Immature natural killer cell (primary cell): ENCODE measurements at places on chromosomes 16 and 17. TPM values are rescaled to one million over a fixed set of nuclear protein-coding genes. Genes with fewer than 3 reads are reported as not detected.

GRCh38 chr16:48451323-48451722, 66.1 kb upstream of the SIAH1 start:
- no peak for DNase-seq

- DNase-seq = no peak
These were observed 463.2 kb upstream of the MAF start for GRCh38 chr16:80063713-80064069.

DNA sequence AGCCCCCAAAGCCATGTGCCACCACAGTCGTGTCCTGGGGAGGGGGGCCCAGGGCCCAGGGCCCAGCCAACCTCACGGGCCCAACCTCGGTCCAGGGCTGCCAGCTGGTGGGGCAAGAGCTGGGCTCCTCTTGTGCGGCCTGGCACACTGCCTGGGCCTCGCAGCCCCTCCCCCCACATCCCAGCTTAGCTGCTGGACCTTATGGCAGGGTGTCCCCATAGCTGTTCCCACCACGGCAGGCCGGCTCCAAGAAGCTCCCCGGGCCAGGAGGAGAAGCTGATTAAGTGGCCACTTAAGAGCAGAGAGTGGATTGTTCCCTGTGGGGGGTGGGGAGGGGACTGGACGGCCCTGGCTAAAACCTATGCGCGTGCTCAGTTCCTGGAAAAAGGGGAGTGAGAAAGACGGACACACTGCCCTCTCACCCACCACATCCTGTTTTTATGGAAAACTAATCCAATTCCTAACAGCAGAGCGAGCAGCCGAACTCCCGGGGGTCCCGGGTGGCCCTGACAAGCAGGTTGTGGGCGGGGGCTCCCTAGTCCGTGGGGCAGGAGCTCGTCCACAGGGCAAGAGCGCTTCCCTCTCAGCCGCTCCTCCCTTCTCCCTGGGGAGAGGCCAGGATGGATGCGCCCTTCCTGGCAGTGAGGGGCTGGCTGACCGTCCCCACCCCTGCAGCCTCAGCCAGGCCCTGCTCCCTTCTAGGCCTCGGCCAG, 16.8 kb downstream of the PIEZO1 start:
- DNase-seq = no peak

DNA sequence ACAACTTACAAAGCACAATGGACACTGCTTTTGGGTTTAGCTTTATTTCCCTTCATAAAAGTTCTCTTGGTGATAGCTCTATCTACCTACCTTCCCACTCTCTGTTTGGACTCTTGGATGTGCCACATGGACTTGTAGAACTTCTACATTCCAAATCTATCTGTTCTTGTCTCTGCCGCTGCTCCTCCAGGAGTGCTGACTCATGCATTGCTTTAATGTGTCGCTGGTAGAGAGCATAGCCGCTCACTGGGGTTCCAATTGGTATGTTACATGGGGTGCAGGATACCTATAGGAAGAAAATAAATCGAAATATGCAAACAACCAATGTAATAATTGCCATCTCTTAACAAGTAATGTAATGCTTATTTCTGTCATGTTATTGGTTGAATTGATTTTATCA, 92.1 kb downstream of the TTC19 start:
- DNase-seq = no peak

KPNB1 gene
- 27.9 TPM for polyA plus RNA-seq

DNA sequence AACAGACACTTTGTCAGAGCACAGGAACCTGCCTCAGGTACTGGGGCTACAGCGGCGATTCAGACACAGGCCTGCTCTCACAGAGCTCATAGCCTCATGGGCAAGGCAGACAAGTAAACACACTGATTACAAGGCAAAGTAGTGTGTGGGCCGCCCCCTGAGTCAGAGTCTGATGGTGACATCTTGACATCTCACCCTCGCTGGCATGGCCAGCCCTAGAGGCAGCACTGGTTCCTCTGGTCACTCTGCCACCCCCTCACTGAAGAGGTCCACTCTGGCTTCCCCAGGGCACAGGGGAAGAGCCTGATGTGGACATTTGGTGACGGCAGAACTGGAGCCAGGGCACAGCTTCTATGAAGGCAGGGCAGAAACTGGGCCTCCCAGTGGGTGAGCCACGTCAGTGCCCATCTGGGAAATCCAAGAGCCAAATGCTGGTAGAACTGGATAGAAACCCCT, 32.9 kb upstream of the TOB1 start:
- no peak for DNase-seq

GRCh38 chr16:64469906-64470702, 651.8 kb downstream of the CDH11 start:
- DNase-seq = no peak

CSH2 gene
- polyA plus RNA-seq = not detected

DNA sequence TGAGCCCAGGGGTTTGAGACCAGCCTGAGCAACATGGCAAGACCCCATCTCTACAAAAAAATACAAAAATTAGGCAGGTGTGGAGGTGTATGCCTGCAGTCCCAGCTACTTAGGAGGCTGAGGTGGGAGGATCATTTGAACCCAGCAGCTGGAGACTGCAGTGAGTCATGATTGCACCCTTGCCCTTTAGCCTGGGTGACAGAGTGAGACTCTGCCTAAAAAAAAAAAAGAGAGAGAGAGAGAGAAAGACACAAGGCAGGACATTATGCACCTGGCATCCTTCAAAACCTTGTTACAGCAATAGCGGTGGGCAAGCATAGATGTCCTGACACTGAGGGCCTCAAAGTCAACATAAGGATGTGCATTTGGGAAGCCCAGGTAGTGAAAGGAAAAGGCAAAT, 19.9 kb upstream of the SIAH1 start:
- no peak for DNase-seq

GRCh38 chr16:4523686-4524085, 14.9 kb downstream of the CDIP1 start:
- no peak for DNase-seq

DNA sequence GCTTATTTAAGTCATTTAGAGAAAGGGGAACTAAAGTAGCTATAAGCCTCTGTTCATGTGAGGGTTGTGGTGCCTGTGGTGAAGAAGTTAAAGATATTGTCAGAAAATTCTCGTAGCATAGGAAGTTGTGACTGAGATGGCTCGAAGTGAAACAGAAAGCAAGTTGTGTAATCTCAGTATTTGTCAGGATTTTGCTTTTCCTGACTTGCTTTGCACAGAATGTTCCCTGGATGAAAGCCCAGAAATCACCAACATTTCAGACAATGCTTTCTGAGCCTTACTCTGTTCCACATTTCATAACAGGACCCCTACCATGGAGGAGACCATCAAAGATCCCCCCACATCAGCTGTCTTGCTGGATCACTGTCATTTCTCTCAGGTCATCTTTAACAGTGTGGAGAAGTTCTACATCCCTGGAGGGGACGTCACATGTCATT, 10.6 kb downstream of the CALCOCO2 start:
- peak; percentile 70 for DNase-seq

GRCh38 chr16:12268606-12269005, 292.1 kb downstream of the SNX29 start:
- DNase-seq = no peak

KRTAP9-8 gene
- polyA plus RNA-seq = not detected

CES3 gene
- polyA plus RNA-seq = not detected

GRCh38 chr17:17151962-17152361, 54.2 kb downstream of the PLD6 start:
- no peak for DNase-seq

- no peak for DNase-seq
These were observed 120.6 kb upstream of the TNRC6C start for GRCh38 chr17:77837917-77838316.

GRCh38 chr16:86984991-86985647, 332.1 kb downstream of the C16orf95 start:
- DNase-seq = no peak

HBA2 gene
- polyA plus RNA-seq = 797 TPM

- DNase-seq = peak; percentile 34
These were observed 1.4 kb downstream of the MMD start for GRCh38 chr17:55420067-55420775.

DNA sequence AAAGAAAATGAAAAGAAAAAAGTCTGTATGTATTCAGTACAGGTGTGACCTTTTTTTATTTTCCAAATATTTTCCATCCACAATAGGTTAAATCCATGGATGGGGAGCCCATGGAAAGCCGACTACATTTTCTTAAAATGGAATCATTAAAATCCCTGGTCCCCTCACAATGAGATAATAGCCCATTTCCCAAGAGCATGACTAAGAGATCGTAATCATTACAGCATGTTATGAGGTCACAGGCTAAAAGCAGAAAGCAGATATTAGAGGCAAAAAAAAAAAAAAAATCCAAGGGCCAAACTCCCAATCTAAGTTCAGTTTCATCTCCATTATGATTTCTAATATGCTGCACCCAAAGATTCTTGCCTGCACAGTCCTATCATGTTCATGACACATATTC, 44.7 kb downstream of the CYTH1 start:
- no peak for DNase-seq

GRCh38 chr16:82631701-82632685, 5.2 kb downstream of the CDH13 start:
- DNase-seq = no peak

- no peak for DNase-seq
These were observed 13.8 kb downstream of the DCUN1D3 start for GRCh38 chr16:20886320-20886719.

GRCh38 chr17:56441308-56441707, 152.2 kb upstream of the NOG start:
- no peak for DNase-seq

BAHCC1 gene
- 0.02 TPM for polyA plus RNA-seq

- no peak for DNase-seq
These were observed 6.2 kb downstream of the KRTAP4-6 start for GRCh38 chr17:41133880-41134735.

GRCh38 chr16:72109966-72110530, 16.4 kb downstream of the DHX38 start:
- DNase-seq = no peak

DNA sequence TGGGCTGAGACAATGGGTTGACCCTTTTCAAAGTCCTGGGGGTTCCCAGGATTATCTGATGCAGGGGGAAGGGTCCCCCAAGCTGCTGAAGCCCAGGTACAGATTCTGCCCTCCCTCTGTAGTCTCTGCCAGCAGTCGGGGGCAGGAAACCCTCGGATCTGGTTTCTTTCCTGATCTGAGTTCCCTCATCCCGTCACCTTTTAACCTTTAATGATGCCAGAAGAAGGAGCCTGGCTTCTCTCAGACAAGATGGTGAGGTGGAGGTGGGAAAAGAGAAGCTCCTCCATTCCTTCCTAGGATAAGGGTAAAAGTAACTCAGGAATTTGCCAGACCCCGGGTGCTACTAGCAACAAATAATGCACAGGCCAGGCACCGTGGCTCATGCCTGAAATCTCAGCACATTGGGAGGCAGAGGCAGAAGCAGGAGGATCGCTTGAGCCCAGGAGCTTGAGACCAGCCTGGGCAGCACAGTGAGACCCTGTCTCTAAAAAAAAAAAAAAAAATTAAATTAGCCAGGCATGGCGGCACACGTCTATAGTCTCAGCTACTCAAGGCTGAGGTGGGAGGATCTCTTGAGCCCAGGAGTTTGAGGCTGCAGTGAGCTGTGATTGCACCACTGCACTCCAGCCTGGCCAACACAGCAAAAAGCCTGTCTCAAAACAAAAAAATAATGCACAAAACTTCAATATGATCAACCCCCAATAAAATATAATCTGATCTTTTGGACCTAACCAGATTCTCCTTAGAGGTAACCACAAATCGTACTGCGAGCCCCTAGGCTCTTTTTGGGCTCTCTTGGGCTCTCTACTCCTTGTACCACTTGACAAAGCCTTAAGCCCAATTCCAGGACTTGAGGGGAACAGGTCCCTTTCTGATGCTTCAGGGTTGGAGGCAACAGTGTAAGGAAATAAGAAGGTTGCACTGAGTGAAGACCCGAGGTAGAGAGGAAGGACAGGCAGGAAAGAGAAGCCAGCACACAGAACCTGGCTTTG, 5.7 kb downstream of the CDC42EP4 start:
- no peak for DNase-seq

- DNase-seq = no peak
These were observed 13.6 kb downstream of the CCDC92B start for GRCh38 chr17:2735896-2736295.

TRIM72 gene
- not detected for polyA plus RNA-seq

GRCh38 chr17:83030432-83030831, 49.0 kb upstream of the METRNL start:
- DNase-seq = no peak

DNA sequence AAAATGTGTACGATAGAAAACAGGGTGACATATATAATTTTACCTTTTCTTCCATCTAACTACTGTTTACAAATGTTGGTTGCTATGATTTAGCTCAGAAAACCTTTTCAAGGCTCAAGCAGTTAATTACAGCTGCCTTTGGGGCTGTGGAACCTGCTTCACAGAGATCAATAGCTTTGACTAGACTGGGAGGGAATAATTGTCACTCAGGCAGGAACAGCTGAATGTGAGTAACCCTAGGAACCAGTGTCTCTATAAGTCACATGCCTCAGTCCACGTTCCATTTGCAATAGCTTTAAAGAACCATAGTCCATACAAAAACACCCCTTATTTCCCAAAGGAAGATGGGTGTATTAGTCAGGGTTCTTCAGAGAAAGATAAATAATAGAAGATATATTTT, 306.8 kb upstream of the ERCC4 start:
- DNase-seq = no peak

DNA sequence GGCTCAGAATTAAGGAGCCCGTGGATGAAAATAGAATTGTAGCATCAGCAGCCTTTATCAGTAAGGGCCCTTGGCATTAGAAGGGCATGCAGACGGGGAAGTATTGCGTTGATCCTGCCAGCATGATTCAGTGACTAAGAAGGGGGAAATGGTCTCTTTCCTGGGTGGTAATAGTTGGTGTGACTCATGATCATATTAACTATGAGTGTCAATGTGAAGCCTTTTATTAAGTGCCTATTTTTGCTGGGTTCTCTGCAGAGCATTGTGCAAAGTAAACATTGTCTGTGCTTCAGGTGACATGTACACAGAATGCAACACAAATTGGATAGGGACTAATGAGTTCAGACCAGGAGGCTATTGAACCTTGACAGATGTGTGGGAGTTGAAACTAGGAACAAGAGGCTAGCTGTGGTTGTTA, 24.5 kb downstream of the RCVRN start:
- no peak for DNase-seq
